HCT116 (cell line): ENCODE measurements at places on chromosomes 1 and 21. TPM values are rescaled to one million over a fixed set of nuclear protein-coding genes. Genes with fewer than 3 reads are reported as not detected.

Gene LRRC52
- total RNA-seq: not detected

Gene DENND2D
- 31.9 TPM for total RNA-seq

DNA sequence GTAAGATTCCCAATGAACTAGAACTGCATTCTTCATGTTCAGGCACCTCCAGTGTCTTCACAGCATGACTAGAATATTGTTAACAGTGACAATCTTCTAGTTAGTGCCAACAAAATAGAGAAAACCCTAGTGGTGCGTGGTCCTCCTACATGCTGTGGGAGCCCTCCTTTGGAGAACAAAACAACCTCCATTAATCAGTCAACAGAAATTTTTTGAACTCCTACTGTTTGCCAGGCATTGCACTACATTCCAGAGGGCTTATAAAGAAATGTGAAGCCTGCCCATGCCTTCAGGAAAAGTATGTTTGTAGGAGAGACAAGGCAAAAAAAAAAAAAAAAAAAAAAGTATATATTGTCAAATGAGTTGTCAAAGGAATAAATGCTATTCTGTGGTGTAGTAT, 252.7 kb downstream of the LRRC40 start:
- H3K4me1 ChIP-seq: no peaks in the 10 kb centered on the region
- no peak overlapping the region for H3K4me3 ChIP-seq
- H3K36me3 ChIP-seq: no peaks in the 10 kb centered on the region
- no peak overlapping the region for H3K27ac ChIP-seq

- peak overlapping the region; percentile 75 for H3K4me3 ChIP-seq
- H3K4me1 ChIP-seq: 0 out of 2 replicates have a peak, but pooled peaks cover 2% of the 10 kb centered on the region
- peak overlapping the region; percentile 84 for H3K27ac ChIP-seq
- DNase-seq: no peak
- H3K36me3 ChIP-seq: no peaks in the 10 kb centered on the region
- no peaks in the 10 kb centered on the region for H3K27me3 ChIP-seq
Observed at GRCh38 chr1:226082959-226083301, 20.4 kb downstream of the H3-3A start.

DNA sequence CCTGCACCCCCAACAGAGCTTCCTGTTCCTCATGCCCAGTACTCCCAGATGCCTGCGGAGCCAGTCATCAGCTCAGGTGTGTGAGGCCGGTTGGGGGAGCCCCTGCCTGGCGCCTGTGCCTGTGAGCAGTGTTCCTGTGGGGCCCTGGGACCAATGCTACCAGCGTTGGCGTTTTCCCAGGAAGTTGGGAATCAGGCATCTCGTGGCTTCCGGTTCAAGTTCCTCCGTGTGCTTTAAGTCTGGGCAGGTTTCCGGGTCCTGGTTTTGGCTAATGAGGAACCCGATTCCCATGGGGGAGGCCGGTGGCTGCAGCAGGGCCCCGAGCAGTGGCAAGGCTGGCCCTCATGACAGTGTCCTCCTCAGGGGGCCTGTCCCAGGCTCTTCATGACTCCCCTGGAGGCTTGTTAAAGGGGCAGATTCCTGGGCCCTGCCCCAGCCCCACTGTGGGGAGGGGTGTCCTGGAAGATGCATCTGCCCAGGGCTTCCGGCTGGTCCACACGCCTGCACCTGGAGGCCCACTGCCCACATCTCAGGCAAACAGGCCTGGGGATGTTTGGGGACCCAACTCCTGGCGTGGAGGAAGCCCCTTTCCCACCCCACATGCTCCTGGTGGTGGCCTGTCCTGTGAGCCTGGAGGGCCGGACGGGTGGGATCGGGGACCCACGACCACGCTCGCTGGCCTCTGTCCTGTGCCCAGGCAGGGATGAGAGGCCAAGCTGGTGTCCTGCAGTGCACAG, 26.2 kb downstream of the TP73 start:
- H3K27ac ChIP-seq: no peak overlapping the region
- DNase-seq: no peak
- H3K36me3 ChIP-seq: no peaks in the 10 kb centered on the region
- no peaks in the 10 kb centered on the region for H3K27me3 ChIP-seq

Gene AVPR1B
- not detected for total RNA-seq

- no peak overlapping the region for H3K27ac ChIP-seq
- DNase-seq: peak; percentile 26
- no peak overlapping the region for H3K4me3 ChIP-seq
- H3K36me3 ChIP-seq: no peaks in the 10 kb centered on the region
- H3K4me1 ChIP-seq: no peaks in the 10 kb centered on the region
Observed at GRCh38 chr1:62175568-62176179, 19.0 kb upstream of the L1TD1 start.

Gene PAQR6
- total RNA-seq: 10.9 TPM

- H3K36me3 ChIP-seq: no peaks in the 10 kb centered on the region
- H3K4me1 ChIP-seq: peaks cover 20% of the 10 kb centered on the region
- no peaks in the 10 kb centered on the region for H3K27me3 ChIP-seq
- H3K27ac ChIP-seq: no peak overlapping the region
- H3K4me3 ChIP-seq: no peak overlapping the region
- no peak for DNase-seq
Observed at GRCh38 chr1:157040802-157041201, 4.7 kb downstream of the ARHGEF11 start.

Gene RGS8
- not detected for total RNA-seq

Gene PTGS2
- total RNA-seq: 0.91 TPM

GRCh38 chr1:52463891-52464290, 59.5 kb downstream of the PRPF38A start:
- H3K4me3 ChIP-seq: no peak overlapping the region
- no peaks in the 10 kb centered on the region for H3K27me3 ChIP-seq
- no peak for DNase-seq
- H3K27ac ChIP-seq: no peak overlapping the region

DNA sequence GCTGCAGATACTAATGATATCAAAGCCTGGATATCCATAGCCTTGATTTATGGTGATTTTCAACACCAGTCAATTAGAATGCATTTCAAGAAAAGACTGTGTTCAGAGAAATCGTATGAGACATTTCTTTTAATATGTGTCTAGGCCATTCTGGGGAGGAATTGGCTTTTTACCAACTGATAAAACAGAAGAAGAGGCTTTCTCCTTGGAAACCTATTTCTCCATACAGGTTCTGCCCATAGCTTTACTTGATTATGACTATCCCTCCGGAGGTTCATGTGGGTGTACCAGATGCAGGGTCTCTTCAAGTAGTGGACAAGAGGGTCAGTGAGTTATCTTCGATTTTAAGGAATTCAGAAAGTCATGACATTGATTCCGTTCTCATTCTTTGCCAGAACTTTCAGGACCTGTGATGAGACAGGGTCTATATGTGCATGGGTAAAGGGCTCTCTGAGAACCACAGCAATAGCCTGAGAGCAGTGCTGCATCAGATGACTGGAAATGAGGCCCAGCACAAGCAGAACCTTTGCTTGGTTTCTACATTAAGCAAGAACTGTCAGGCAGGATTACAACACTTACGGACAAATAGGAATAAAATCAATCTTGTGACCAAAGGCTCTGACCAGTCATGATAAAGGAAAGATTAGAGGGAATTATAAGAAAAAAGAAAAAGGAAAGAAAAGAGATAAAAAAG, 263.7 kb upstream of the SGIP1 start:
- H3K36me3 ChIP-seq: no peaks in the 10 kb centered on the region
- no peak overlapping the region for H3K4me3 ChIP-seq
- H3K27me3 ChIP-seq: no peaks in the 10 kb centered on the region
- peak overlapping the region; percentile 96 for H3K27ac ChIP-seq
- H3K4me1 ChIP-seq: peaks cover 95% of the 10 kb centered on the region
